DMS153 (cell line): ENCODE measurements at places on chromosomes 3 and 15.

DNA sequence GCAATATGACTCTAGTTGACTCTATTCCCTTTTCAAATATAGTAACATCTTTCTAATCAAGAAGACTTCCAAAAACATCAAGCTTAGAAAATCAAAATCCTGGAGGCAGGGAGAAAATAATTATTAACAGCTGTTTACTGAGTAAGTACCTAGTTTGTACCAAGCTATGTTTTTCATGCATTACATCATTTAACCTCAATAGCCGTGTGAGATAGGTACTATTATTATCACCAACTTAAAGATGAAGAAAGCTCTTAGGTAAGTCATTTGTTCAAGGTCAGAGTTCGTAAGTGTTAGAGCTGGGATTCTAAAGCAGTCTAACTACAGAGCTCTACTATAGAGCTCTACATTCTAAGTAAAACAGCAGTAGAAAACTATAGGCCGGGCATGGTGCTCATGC, 41.6 kb downstream of the GSK3B start:
- DNase-seq: no peak

GRCh38 chr3:182802413-182803390, 9.4 kb downstream of the ATP11B start:
- DNase-seq: no peak

DNA sequence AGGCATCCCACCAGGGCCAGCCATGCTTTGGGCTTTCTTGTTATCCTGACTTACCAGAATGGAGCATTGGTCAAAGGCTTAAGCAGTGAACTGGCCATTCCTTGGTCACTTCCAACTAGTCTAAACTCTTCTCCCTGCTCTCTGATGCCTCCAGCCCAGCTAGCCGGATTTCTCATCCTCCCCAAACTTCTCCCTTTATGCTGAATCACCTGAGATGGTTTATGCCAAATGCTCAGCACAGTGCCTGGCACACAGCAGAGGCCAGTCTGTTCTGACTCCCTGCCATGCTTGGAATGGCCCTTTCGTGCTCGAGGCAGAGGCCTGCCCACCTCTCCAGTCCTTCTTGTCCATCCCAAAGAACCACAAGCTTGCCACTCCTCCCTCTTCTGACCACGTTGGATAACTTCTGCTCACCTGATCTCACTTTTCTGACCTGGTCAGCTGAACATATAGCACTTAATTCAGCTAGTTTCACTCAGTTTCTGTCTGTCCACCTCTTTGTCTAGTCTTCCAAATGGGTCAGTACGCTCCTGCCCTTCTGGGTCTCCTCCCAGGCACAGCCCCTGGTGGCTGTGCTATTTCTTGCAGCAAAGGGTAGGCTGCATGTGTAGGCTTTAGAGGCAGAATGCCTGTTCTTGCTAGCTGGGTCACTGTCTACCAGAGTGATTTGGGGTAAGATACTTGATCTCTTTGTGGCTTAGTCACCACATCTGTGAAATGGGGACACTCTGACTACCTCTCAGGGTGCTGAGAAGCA, 2.2 kb upstream of the RBP1 start:
- no peak for DNase-seq

DNA sequence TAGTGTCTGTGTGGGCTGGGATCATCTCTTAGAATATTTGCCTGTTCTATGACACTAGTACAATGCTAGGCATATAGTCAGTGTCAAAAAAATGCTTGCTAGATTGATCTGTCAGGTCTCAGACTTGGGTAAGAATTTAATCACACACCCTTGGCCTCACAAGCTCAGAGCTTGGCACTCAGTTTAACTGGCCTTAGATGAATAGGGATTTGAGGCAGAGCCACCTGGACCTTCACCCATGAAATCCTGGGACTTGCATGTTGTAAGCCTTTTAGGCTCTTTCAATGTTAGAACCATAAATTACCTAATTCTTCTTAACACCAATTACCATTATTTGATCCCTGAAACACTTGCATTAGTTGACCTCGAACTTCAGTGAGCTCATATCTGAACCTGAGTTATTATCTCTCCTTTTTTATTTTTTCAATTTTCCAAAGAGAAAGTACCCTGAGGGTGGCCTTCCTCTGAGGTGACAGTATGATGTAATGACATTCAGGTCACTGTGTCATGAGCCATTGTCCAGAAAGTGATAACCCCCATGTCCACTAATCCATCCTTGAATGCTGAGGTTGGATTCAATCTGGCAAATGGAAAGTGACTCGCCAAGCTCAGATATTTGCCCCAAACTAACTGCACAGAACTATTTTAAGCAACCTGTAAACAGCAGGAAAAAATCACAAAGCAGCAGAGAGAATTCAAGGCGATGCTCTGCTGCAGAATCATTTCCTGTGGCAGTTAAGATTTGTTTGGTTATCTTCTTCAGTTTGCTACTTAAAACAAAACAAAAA, 615.2 kb upstream of the NR2F2 start:
- no peak for DNase-seq

- DNase-seq: no peak
Measured at GRCh38 chr3:133999891-134000685, 29.6 kb downstream of the SLCO2A1 start.

- DNase-seq: no peak
Measured at GRCh38 chr3:181956122-181956521, 244.4 kb downstream of the SOX2 start.
